Suppressor macrophage (primary cell): ENCODE measurements at places on chromosomes 13 and 19.

DNA sequence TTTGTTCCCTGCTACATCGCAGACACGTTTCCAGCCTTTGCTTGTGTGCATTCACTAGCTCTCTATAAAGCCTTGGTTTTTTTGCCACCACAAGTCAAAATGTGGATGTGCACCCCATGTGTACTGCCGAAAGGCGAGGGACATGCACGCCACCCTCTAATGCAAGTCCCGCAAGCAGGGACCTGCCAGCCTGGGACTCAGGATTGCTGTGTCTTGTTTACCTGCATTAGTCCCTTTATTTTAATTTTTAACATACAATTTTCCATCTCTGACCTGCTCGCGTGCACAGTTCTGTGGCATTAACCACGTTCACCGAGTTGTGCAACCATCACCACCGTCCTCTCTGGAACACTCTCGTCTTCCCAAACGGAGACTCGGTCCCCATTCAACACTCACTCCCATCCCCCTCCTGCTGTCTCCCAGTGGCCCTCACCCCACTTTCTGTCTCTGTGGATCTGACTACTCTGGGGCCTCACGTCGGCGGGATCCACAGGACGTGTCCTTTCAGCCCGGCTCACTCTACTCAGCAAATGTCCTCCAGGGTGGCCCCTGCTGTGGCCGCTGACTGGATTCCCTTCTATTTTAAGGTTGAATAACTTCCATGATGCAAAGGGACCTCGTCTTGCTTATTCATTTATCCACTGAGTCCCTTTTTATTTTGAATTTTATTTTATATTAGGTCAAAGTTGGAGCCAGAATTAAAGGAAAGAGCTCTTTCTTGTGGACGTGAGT lies 58.4 kb downstream of the RASA3 start:
- no peak for DNase-seq

GRCh38 chr13:27339299-27339698 lies 68.7 kb downstream of the RASL11A start:
- DNase-seq = peak; percentile 64

GRCh38 chr19:48683349-48683748 lies 10.5 kb upstream of the NTN5 start:
- peak; percentile 60 for DNase-seq

GRCh38 chr19:51676566-51677083 lies 16.5 kb upstream of the SPACA6 start:
- no peak for DNase-seq

DNA sequence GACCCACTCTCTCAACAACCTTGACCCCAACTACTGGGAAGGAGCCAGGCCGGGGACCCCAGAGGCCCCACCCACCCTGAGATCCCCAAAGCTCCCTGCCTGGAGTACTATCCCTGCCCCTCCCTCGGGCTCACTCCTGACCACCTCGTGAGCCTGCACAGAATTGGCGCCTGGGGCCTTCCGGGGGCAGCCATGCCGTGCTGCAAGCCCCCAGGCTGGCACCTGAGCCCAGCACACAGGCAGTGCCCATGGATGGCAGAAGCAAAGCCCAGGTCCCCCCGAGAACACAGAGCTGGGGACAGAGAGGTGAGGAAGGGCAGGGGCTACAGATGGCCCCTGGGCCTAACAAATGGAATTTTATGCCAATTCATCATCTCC lies 13.9 kb downstream of the LSM4 start:
- DNase-seq = peak; percentile 2

DNA sequence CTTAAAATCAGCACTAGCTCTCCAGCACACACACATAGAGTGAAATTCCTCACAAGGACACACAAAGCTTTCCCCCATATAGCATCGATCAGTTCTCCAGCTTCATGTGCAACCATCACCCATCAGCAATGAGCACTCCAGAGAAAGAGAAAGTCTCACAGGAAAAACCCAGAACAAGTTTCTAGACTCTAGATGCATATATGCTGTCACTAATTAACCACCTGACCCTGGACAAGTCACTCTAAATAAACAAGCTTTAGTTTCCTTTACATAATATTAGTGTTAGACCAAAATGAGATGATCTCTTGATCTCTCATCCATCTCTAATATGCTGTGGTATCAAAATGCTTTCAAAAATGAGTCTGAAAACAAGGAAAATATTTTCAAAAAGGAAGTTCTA lies 81.2 kb downstream of the TBC1D4 start:
- no peak for DNase-seq

DNA sequence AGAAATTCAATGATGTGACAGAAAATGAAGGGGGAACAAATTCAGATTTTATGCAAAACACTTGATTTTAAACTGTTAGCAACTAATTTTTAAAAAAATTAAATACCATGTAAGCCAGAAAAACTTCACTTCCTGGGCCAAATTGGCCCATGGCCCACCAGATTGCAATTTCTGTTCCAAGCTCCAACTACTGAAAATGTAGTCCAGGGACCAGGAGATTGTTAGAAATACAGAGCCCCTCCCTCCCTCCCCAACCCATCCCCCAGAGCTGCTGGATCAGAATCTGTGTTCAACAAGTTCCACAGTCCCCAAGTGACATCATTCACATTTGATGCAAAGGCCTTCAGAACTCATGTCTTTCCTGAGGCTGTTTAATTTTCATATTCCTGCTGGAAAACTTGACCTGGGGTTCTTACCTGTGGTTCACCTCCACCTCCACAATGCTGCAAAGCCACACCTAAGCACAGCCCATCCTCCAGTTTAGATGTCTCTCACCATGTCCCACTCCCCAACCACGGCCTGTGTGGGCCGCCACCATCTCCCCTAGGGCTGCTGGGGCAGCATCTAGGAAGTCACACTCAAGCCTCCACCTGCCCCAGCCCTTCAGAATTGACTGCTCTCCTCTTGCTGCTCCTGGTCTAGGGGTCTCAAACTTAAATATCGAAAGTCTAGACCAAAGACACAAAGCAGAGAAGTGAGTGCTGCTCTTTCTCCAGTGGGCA lies 482.0 kb downstream of the UQCRFS1 start:
- DNase-seq = no peak

GRCh38 chr19:656751-657559 lies 6.1 kb downstream of the RNF126 start:
- no peak for DNase-seq

DNA sequence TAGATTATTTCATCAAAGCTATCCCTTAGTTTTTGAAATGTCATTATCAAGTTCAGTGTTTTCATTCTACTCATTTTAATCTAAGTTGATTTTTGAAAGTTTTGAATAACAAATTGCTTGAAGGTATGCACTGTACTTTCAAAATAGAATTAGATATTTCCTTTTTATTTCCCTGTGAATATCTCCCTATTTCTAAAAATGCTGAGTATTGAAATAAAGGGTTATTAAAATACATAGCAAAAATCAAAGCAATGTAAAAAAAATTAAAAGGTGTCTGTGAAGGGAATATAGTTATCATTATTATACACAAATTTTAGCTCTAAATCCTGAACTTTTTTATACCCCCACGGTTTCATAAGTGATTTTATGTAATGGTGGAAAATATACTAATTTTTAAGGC lies 967.8 kb downstream of the PCDH9 start:
- DNase-seq = no peak

DNA sequence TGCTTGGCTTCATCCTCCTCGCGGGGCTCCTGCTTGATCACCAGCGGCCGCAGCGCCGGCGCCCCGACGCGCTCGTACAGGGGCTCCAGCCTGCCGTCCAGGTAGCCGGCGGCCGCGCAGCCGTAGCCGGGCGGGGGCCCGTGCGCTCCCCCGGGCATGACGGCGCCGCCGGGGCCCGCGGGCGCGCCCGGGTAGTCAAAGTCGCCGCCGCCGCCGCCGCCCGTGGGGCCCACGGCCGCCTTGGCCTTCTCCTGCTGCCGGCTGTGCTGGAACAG lies 497 bp downstream of the CEBPA start:
- DNase-seq = no peak

DNA sequence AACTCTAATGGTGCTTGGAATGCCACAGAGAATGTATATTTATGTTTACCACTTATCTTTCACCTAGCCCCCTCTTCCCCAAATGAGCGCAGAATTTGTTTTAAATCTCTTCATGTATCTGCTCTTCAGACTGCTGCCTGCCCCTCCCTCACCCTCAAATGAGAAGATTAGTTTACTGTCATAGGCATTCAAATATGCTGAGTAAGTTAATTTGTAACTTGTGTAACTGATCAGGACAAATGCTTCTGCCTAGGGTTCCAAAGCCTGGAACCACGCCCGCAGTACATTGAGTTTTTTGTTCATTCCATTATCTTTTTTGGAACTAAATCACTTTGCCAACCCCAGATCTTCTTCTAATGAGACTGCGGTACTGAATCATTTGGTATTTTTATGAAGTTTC lies 74.5 kb downstream of the ATP8A2 start:
- DNase-seq = no peak

DNA sequence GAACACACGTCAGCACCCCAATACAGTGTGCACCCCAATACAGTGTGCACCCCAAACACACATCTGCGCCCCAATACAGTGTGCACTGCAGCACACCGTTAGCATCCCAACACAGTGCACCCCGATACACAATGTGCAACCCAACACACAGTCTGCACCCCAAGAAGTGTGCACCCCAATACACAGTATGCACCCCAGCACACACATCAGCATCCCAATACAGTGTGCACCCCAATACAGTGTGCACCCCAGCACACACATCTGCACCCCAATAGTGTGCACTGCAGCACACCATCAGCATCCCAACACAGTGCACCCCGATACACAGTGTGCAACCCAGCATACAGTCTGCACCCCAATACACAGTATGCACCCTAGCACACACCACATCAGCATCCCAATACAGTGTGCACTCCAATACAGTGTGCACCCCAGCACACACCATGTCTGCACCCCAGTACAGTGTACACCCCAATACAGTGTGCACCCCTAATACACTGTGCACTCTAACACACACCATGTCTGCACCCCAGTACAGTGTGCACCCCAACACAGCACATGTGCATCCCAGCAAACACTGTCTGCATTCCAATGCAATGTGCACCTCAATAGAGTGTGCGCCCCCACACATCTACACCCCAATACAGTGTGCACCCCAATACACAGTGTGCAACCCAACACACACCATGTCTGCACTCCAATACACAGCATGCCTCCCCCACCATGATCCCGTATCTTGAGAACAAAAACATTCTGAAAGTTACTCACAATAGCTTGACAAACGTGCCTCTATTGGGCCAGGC lies 855 bp upstream of the CARS2 start:
- DNase-seq = no peak

- no peak for DNase-seq
Observed at GRCh38 chr19:17540174-17540573, 15.3 kb upstream of the COLGALT1 start.

- DNase-seq = no peak
Observed at GRCh38 chr19:35056513-35057063, 15.1 kb downstream of the HPN start.

DNA sequence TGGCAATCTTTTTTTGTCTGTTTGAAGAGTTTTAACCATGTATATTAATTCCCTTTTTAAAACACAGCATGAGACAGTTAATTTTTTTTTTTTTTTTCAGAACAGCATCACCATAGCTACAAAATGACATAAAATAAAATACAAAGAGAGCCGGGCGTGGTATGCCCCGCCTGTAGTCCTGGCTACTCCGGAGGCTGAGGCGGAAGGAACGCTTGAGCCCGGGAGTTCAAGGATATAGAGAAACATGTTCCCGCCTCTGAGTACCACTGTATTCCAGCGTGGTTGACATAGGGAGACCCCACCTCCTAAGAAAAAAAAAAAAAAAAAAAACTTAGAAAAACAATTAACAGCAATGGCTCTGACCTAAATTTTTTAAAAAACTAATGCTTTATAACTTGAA lies 10.0 kb upstream of the INSR start:
- no peak for DNase-seq

DNA sequence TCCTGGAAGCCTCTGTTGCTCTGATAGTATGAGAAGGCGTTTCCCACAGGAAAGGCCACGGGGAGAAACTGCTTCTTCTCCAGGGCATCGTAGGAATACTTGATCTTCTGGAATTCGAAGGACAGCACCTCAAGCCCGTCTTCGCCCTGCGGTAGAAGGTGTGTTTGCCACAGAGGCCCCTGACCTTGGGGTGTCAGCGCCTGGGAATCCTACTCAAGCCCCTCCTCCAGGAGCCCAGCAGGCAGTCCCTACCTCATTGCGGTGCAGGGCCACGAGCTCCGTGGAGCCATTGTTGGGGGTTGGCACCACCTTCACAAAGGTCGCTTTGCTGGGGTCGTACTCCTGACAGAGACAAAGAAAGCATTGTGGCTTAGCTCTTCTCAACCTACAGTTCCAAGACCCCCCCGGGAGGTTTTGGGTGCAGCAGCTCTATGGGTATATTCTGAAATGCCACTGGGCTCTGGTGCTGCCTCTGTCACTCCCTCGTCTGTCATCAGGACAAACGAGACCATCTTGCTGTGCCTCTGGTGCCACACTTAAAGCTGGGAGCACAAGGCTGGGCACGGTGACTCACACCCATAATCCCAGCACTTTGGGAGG lies 3.7 kb downstream of the ATP13A1 start:
- no peak for DNase-seq

DNA sequence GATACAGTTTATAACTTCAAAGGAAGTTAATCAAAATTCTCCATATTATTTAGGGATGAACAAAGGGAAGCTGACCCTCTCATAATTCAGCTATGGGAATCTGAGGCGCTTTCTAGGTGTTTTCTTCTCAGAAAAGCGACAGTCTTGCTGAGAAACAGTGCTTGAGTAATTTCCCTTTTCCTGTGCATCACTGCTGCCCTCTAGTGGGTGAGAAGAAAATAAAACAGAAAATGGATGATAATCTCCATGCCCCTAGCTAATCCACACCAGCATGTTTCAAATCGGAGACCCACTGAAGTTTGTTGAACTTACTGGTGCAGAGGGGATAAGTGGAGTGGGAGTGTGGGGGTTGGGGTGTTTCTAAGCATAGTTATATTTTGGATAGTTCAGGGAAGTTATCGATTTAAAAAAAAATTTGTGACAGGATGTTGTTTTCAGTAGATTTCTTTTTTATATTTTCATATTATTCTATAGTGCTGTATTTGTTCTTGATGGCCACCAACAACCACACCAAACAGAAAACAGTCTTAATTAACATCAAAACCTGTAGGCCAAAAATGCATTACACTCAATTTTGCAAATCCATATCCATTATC lies 21.4 kb downstream of the LCP1 start:
- peak; percentile 84 for DNase-seq

DNA sequence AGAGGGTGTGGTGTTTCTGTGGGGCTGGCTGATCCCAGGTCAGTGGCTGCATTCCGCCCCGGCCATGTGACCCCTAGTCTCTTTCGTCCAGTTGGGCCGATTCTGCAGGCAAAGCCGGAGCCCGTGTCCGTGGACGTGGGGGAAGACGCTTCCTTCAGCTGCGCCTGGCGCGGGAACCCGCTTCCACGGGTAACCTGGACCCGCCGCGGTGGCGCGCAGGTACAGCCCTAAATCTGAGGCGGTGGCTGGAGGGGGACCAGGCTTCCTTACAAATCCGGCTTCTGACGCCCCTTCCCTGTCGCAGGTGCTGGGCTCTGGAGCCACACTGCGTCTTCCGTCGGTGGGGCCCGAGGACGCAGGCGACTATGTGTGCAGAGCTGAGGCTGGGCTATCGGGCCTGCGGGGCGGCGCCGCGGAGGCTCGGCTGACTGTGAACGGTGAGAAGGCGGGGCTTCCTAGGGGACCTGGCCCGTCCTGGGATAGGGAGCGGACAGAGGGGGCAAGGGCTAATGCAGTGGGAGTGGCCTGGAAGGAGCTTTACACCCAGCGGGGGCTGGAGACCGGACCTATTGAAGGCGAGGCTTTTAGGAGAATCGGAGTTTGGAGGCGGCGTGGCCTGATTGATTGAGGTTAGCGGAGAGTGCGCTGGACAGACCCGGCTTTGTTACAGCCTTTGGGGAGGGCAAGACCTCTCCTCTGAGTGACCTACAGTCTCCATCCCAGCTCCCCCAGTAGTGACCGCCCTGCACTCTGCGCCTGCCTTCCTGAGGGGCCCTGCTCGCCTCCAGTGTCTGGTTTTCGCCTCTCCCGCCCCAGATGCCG lies 4.3 kb downstream of the KIRREL2 start:
- no peak for DNase-seq
